Stimulated activated CD4-positive, alpha-beta T cell treated with anti-CD3 and anti-CD28 coated beads, Interleukin-2, amount 100 ng/mL, for 4 hours (primary cell): ENCODE measurements at places on chromosomes 7 and 10.

DNA sequence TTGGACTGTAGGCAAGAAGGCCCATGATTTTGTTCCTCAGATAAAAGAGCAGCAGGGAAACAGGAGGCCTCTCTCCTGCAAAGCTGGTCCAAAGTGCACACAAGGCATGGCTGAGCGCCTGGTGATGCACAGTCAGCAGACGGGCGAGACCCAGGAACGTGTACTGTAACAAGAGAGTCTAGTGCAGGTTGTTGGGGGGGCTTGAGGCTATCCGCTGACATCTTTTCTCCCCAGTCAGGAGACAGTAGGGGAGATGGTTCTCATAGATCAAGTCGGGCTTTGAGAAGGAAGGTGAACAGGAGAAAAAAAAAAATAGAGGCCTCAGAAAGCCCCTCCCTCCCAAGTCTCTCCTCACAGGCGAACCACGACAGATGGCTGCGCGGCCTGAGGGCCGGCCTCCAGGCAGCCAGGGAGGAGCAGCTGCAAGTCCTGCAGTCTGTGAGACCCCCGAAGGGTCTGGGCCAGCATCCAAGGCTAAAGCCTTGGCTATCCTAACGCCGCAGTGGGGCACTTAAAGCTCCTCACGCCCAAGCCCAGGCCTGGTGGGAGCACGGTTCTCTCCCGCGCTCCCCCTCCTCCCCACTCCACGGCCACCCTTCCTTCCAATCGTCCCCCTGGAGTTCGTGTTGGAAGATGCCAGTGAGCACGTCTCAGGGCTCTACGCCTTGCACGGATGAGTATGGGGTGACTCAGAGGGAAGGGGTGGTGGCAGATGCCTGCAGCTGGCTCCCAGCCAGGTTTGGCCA lies 68.3 kb downstream of the PRKAG2 start:
- DNase-seq = no peak

GRCh38 chr10:95963991-95964389 lies 56.2 kb downstream of the CC2D2B start:
- DNase-seq = no peak

DNA sequence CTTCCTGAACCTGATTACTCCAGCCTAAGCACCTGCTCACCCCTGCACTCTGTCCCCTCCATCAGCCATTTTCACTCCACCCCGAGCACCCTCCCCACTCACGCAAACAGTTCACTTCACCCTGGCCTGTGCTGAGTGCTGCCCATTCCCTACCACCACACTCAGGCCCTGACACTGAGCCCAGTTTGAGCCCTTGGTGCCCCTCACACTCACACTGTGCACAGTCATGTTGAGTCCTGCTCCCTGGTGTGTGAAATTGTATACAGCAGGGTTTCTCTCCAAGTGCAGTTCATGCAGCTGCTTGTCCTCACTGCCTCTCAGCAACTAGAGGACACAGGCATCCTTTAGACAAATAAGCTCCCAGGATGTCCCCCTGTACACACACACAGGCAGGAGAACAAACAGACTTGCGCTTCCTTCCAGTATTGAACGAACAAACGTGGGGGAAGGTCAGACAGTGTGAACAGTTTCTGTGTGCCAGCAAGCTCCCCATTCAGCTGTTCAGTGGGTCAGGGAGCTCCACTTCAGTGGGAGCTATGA lies 6.8 kb downstream of the MYO1G start:
- no peak for DNase-seq

DNA sequence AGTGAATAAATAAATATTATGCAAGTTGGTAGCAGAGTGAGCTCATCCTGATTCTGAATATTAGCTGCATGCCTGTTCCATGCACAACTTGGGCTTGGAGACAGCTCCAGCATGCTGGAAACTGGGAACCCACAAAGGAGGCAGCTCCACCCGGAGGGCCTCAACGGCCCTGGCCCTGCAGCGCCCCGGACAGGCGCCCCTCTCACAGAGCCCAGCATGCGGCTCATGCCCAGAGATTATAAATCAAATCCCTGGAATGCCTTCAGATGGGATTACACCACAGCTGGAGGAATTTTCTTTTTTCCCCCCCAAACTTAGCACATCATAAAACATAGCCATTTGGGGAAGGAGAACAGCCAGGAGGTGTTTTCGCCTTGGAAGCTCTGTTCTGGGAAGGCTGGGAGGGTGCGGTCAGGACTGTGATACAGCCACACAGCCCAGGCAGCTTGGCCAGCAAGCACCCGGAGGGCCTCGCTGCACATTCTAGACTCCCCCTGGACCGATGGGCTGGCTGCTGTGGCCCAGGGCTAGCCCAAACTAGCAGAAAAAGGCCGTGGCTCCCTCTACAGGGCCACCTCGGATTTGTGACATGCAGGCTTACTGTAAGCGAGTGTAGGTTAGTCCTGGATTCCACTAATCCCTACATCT lies 102.4 kb downstream of the PTPN20 start:
- DNase-seq = no peak

- DNase-seq = peak; percentile 28
These were observed 18.0 kb downstream of the PURB start for GRCh38 chr7:44867073-44867995.

DNA sequence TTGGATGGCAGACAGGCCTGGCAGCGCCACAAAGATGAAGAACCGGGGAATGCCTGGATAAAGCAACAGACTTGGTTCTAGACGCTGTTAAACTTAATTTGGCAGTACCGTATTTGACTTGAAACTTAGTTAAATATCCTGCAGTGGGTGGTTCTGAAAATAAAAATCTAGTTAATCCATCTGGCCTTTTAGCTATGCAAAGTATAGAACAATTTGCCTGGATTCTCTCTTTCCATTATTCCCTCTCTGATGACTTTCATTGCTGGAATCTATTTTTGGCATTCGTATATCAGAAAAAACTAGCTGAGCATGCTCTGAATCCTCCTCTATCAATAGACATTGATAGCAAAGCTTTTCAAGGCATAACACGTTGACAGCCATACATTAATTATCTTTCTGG lies 203.6 kb downstream of the MACC1 start:
- DNase-seq = no peak

DNA sequence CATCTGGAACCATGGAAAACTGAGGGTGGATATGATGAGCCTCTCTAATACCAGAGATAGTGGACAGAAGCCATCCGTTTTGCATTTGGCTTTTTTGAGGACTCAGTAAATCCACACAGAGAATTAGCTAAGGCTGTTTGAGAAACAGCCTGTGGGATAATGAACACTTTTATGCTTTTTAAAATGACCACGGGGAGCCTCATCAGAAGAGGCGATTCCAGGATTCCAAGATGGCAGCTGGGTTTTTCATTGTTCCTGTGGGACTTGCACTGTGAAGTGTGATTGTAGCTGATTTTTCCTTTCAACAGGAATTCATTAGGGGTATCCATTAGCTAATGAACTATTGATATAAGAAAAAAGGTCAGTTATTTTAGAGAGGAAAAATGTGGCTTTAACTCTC lies 353.2 kb downstream of the AUTS2 start:
- DNase-seq = no peak

- DNase-seq = no peak
These were observed 122.4 kb downstream of the SLC16A9 start for GRCh38 chr10:59587083-59587755.

GRCh38 chr7:97005183-97006054 lies at the start of gene DLX6:
TSS of gene DLX6 (plus strand) at chr7:97005553. CDS start at chr7:97005978, 425 bp downstream.
- DNase-seq = no peak

DNA sequence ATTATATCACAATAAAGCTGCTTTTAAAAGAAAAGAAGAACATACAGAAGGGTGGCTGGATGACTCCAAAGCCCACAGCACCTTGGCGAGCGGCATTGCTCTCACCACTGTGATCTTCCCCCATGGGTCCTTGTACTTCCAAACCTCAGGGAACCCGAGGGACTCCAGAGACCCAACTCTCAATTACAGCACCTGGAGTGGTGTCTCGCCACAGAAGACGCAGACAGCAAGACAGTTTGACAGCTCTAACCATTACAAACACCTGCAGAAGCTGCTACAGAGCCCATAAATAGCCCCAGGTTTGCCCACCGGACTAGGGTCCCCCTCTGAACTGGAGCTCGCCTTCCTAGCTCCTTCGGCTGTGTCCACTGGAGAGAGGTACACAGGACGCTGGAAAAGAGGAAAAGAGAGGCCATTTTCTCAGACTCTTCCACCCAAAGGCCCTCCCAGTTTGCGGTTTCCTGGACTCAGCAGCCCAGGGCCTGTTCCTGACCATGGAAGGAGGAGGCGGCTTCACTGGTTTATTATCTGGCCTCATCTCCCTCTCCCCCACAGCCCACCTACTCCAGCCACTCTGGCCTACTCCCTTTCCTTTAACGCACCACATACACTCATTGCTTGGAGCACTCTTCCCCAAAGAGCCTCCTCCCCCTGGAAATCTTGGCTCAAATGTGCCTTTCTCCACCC lies 1.9 kb downstream of the PIK3AP1 start:
- DNase-seq = no peak

DNA sequence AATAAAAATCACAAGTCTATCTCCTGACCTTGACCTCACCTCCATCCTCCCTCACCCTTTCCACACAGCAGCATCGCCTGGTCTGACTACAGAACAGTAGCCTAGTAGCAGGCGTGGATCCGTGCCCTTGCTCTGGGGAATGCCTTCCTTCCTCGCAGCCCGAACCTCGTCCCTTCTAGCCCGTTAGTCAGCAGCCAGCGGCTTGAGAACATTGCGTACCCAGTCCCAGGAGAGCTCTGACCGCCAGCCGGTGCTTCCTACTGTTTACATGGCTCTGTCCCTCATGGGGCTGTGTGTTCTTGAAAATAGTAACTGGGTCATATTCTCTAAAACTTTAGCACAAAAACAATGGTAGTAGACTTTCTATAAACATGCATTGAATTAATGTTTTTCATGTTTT lies 682.7 kb upstream of the IGFBP3 start:
- DNase-seq = no peak

DNA sequence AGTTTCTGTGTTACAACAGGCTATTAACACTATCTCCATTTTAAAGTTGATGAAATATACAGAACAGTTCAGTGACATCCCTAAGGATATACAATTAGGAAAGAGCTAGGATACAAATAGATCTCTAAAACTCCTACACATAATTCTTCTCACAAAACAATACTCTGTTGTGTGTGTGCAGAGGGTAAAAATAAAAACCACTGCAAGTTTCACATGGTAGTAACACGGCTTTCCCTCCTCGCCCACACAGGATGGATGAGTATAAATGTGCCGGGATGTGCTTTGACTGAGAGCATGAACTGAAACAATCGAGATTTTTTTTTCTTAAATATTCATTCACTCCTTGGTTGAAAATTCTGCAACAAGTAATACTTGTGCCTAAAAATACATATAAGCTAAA lies 131.5 kb upstream of the C1QL3 start:
- DNase-seq = no peak

DNA sequence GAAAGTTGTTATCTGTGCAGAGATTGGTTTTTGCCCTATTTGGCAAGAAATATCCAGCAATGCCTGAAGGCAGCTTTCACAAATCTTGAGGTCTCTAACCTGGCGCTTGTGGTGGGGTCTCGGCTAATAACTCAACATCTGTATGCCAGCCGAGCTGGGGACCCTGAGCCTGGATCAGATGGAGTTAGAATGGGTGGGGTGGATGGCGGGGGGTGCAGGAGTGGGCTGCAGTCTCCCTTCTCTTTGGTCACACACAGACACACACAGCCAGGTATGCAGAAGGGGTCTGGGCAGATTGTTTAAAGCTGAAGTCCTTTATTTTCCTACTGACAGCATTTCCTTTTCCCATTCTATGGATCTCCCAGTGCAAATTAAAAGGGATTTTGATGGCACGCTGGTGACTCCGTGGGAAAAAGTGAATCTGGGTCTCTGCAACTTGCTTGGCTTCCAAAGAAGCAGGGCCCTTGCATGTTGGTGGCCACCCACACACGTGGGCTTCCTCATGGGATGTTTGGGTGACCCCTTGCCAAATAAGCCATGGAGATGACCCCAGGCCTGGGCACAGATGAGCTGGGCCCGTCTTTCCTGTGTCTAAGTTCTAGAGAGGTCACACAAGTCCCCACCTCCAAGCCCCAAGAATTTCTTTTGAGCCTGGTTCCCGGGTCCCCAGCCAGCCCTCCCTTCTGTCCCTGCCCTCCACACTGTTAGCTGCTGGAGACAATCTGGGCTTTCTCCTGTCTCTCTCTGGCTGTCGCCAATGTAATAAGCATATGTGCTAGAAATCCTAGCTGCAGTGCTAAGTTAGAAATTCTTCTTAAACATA lies 39.9 kb upstream of the EMX2 start:
- no peak for DNase-seq

- no peak for DNase-seq
These were observed 61.8 kb upstream of the C10orf90 start for GRCh38 chr10:126732308-126732707.

DNA sequence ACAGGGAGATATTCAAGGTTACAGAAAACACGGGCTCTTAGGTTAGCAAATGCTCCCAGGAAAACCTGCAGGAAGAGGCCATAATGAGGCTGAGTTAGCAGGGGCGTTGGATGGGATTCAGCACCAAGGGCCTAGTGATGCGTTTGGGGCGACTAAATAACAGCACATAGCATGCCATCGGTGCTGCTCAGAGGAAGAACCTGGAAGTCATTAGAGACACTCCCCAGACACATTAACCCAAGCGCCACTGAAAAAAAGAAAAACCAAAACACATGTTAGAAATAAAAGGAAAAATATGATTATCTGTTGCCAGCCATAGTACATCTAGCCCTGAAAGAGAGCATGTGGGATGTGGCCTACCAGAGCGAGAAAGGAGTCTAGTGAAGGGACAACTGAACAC lies 28.8 kb upstream of the OPALIN start:
- no peak for DNase-seq

GRCh38 chr7:14045651-14046050 lies 56.2 kb upstream of the ETV1 start:
- DNase-seq = no peak

GRCh38 chr10:128086003-128086863 lies 40.0 kb downstream of the MKI67 start:
- DNase-seq = no peak

DNA sequence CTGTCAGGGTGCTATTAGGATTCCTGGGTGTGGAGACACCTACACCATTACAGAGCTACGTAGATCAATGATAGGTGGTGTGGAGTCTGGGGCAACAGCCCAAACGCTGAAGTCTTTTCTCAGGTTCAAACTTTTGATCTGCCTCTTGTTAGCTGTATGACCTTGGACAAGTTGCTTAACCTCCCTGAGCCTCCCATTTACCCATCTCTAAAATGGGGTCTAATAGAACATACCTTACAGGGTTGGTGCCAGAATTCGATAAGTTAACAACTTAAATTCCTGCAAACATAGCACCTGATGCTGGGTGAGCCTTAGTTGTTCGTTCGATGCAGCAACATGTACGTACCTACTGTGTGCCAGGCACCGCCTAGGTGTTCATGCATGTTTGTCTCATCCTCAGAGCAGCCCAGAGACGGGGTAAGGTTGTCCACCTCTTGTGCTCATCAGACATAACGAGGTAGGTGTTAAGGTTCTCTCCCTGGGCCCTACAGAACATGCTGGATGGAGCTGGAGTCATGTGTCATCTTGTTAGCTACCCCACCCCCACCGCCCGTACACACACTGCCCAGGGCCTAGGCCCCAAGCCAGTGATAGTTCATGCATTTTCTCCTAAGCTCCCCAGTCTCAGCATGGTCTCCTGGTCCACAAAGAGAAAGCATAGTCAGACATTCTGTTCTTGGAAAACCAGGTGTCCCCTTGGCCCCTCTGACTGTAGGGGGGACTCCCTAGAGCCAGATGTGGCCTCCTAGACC lies 41.0 kb upstream of the SLC29A3 start:
- no peak for DNase-seq

GRCh38 chr7:83413424-83413823 lies 235.5 kb downstream of the SEMA3E start:
- DNase-seq = no peak
